ENCODE measurements at places on chromosomes 11 and 22.
A peak's percentile ranks its signal among the peaks of the same experiment; 100 is the strongest.

GRCh38 chr11:6563121-6563619, 40.2 kb downstream of the RRP8 start:
- no peak for DNase-seq

DNA sequence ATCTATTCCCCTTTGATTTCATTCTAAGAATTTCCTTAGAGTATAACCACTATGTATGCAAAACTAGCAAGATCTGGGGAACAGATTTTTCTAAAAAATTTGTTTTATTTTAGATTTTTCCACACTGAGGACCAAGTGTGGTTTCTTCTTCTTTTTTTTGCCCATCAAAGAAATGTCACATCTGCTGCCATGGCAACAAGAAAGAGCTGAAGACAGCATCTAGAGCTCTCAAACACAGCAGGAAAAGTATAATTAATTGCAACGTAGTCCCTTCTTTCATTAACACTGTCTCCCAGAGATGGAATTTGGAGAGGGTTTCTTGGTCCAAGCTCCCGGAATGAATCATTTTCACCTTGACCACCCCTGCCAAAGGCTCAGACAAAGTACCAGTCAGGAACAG, 256.7 kb upstream of the CCDC90B start:
- no peak for DNase-seq

DNA sequence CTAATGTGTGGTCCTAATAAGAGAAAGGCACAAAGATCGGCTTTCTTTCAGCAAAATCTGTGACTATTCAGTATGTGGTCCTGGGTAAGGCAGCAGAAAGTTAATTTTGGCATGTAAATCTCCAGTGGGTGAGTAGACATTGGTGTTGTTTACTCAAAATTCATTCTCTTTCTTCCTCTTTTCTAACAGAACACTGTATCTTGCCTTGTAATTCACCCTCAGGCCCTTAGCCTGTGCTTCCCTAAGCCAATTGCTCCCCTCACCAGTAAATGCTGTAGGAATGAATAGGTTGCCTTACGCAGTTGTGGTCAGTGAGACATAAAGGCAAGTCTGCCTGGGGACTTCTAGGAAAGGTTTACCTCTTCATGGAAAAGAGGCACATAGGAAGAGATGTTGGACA, 49.9 kb upstream of the PDE3B start:
- DNase-seq = no peak

GRCh38 chr11:128904656-128905344, 13.6 kb downstream of the KCNJ5 start:
- no peak for DNase-seq

GRCh38 chr11:112310419-112310818, 49.8 kb upstream of the PLET1 start:
- DNase-seq = no peak

GRCh38 chr22:43824724-43825420, 12.8 kb upstream of the EFCAB6 start:
- DNase-seq = no peak

- DNase-seq = no peak
These were observed 576.0 kb downstream of the SOX6 start for GRCh38 chr11:15780382-15780781.

- peak; percentile 45 for DNase-seq
These were observed 12.2 kb upstream of the DCHS1 start for GRCh38 chr11:6667733-6668374.

- peak; percentile 31 for DNase-seq
These were observed 41.5 kb downstream of the SHANK2 start for GRCh38 chr11:71210861-71211260.

DNA sequence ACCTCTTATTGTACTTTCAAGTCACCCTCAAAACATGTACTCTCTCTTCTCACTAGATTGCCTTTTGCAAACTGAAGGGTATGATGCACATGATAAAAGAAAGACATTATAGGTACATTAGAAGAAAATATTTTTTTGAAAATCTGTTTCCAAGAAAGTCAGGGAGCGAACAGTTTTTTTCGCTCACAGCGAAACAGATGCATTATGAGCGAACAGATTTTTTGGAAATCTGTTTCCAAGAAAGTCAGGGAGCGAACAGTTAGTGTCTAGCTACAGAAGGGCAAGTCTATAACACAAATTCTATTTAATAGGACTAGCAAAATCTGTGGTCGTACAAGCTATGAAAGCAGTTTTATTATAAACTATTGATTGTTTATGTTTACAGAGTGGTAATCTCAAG, 296.2 kb upstream of the ANO3 start:
- no peak for DNase-seq

GRCh38 chr22:44667829-44668189, 34.2 kb upstream of the PRR5 start:
- DNase-seq = no peak

GRCh38 chr11:100563541-100564280, 123.4 kb upstream of the ARHGAP42 start:
- no peak for DNase-seq

DNA sequence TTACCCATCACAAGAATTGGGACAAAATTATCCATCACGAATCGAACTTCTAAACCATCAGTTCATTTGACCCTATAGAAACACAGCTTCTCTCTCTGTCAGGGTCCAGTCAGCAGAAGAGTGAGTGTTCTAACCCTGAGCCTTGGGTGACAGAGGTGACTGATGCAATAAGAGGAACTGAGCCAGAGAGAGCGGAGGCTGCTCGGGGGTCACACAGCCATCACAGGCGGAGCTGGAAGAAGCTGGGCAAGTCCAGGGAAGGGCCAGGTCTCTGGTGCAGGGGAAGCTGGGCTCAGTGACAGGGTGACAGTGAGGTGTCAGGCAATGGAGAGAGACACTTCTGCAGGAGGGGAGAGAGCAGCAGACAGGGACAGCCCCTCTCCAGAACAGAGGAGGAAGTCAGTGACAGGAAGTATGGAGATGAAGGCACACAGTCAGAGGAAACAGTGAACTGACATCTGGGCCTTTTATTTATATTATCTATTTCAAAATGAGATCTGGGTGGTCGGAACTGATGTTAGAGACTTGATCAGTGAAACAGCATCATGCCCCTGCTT, 184.0 kb upstream of the TBCEL start:
- no peak for DNase-seq

DNA sequence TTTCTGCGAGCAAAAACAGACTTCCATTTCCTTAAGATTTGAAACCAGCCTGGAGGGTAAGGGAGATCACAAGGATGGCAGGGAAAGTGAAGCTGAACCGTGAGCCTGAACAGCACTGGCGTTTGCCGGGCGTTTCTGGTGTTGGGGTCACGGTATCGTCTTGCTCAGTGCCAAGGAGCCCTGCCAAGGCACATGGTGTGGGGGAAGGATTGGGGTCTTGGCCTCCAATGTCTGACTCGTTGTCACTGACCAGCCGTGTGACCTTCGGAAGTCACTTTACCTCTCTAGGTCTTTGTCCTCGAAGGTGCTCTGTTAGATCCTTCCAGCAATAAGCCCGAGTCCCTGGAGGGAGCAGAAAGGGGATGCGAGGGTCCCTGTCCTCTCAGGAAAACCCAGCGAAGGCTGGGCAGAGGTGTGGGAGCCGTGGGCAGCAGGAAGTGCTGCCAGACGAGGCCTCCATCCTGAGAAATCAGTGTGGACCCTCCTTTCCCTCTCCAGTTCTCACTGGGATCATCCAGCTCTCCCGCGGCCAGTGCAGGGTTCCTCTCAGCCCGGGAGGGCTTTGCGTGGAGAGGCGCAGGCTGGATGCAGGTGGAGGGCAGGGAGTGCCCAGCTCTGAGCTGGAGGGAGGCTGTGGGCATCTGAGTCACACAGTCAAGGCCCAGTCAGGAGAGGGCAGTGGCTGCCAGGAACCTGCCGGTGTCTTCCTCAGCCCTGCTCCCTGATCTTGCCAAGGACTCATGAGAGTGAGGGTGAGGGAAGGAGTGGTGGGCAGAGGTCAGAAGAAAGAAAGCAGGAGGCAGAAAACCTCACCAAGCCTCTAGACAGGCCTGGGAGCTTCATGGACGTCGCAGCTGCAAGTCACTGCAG, 18.9 kb downstream of the TOM1 start:
- DNase-seq = peak; percentile 23

DNA sequence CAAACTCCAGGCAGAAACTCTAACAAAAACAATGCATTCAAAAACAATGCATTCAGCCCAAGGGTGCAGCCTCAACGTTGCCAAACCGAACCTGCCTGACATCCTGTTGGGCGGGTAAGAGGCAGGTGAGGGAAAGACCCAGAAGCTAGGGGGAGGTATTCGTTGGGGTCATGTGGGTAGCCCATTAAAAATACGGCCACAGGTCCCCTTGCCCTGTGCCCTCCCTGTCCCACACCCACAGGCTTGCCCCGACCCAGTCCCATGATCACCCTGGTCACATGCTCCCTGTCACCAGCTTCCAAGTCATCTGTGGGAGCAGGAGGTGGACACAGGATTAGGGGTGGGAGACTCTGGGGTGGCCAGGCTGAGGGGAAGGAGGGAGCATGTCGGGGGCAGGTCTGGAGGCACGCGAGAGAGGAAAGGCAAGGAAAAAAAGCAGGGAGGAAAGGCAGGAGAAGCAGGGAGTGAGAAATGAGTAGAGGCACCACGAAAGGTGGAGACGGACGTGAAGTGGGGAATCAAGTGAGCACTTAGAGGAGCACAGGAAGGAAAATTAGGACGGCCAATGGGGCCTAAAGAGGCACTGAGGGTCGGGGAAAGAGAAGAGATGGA, 683 bp downstream of the PLA2G6 start:
- DNase-seq = peak; percentile 36

GRCh38 chr11:112316971-112317370, 56.3 kb upstream of the PLET1 start:
- DNase-seq = no peak

GRCh38 chr22:40348025-40348658, 1.8 kb downstream of the ADSL start:
- DNase-seq = no peak

DNA sequence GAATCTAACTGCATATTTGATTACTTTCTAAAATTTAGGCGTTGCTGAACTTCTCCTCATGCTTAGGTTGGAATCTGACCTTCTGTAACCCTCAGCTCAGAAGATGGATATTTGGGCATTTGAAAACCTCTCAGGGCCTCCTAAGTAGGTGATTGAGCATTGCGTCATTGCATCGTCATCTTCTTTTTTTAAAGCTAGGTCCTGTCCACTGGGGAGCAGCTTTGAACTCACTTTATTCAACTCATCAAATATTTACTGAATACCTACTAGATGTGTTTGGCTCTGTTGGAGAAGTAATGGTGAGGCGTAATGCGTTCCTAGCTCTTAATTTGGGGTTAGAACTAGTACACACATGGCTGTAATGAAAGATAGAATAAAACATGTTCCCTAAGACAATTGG, 56.8 kb downstream of the ZBTB16 start:
- no peak for DNase-seq

GRCh38 chr22:31497148-31497938, 1.0 kb downstream of the SFI1 start:
- DNase-seq = no peak

DNA sequence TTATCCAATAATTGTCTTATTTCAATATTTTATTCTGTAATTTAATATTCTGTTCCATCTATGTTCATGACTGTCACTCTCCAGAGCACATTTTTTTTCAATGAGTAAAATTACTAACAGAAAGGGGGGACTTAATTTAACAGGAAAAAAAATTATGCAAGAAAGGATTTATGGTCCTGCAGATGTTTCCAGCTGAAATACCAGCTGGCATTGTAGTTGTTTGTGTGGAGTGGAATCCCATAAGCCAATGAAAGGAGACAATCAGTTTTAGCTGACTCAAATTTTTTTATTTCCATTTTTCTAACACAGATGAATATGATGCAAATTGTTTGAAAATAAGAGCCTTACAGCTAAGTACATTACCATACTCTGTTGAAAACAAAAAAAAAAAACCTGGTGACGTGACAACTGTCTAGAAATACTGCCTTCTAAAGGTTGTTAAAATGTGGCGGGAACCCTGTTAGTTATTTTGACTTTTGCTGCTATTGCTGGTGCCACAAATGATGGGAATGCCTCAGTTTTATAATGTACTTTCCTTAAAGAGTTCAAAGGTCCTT, 389.1 kb downstream of the ETS1 start:
- no peak for DNase-seq

GRCh38 chr22:44823806-44824205, 71.4 kb downstream of the ARHGAP8 start:
- no peak for DNase-seq

- peak; percentile 60 for DNase-seq
These were observed 486 bp downstream of the STIM1 start for GRCh38 chr11:3855808-3856491.

DNA sequence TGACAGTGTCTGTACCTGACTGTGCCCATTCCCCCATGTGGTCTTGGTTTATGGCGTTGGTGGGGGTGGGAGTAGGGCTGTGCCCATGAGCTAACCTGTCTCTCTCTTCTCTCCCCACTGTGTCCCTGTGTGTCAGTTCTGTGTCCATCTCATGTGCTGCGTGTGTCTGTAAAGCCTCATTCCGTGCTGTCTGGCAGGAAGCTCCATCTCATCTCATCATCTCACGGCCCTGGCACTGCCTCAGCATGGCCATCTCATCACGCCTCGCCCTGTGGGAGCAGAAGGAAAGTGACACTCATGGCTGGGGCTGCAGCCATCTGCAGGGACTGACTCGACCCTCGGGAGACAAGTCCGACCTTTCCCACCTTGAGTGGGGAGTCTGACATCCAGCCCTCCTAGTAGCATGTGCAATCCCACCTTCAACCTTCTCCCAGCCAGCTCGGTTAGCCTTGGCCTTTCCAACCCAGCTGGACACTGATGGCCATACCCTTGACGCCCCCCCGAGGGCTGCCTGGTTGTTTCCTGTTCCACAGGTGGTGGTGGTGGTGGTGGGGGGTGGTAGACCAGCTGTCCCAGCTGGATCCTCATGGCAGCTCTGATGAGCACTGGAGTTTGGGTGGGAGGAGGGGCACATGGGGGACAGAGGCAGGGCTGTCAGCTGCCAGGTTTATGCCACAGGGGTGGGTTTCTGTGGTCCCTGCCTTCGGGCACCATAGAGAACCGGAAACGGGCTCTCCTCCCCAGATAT, 19.0 kb downstream of the MYO18B start:
- no peak for DNase-seq

GRCh38 chr11:78651136-78651775, 76.6 kb upstream of the NARS2 start:
- DNase-seq = peak; percentile 21

DNA sequence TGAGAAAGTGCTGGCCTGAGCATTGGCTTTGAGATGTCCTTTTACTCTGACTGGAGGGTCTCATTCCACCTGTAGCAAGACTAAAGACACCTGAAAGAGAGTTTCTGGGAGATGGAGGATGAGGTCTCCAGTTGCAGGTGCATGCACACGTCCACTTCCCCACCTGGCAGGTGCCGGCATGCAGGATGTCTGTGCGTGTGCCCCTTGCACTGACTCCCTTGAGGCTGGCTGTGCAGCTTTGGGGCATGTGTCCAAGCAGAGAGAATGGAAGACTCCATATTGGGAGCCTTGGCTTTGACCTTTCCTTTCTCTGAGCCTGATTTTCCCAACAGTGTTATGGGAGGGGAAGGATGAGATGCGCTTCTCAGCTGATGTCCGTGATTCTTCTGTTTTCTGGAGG, 44.0 kb upstream of the TUB start:
- no peak for DNase-seq

GRCh38 chr11:111741751-111742150, 24.4 kb downstream of the PPP2R1B start:
- DNase-seq = no peak
